ENCODE measurements at places on chromosomes 2 and 18.

DNA sequence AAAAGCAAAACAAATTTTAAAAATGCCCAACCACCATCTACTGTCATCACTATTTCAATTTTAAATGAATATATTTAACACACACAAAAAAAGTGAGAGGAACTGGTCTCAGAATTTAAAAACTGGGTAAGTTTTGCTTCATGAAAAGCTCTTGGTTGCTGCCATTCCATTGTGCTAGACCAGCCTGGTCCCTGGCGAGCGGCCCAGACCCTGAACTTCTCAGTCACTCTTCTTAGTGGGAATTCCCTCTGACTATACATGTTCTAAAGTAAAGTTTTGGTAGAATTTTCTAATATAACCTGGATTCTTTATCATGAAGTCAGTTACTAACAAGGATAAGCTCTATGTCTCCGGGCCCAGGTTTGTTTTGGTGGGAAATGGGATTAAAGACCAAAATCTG is 34.8 kb upstream of the TMEM177 start:
- peak; percentile 85 for DNase-seq

DNA sequence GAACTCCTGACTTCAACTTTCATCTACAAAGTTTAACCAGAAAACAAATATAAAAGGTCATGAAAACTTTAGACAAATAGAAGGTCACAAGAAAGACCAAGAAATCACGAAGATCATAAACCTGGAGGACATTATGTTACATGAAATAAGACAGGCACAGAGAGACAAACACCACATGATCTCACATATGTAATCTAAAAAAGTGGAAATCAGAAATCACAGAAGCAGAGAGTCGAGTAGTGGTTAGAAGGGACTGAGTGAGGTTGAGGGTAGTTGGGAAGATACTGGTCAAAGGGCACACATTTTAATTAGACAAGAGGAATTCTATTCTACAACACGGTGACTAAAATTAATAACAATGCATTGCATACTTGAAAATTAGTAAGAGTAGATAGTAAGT is 1.4 kb downstream of the GCFC2 start:
- no peak for DNase-seq

GRCh38 chr2:149627111-149627801 is 39.7 kb upstream of the MMADHC start:
- DNase-seq = no peak

GRCh38 chr2:10144771-10145518 is 22.4 kb downstream of the RRM2 start:
- DNase-seq = no peak

DNA sequence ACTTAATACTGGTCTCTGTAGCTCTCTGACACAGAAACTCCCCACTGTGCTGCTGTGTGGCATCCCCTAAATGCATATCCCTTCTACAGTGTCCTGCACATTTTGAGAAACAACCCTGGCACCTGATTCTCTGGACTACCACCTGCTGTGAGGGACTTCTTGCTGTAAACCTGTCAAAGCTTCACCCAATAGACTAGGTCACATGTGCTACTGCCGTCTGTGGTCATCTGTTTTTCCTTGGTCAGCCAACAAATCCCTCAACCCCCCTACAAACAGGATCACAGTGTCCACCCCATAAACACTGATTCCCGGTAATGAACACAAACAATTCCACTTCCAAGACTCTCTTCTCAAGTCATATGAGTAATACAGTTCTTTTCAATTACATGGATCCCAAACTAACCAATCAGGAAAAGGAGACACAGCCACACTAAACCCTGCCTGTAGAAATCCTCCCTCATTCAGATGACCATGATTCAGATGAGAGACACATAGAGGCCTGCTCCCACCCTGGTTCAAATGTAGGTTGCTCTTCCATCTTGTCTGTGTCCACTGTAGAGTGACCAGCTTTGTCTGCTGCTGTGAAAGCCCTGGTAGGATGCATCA is 1157.4 kb downstream of the RPIA start:
- DNase-seq = no peak

GRCh38 chr2:182280118-182280517 is 146.7 kb downstream of the PDE1A start:
- DNase-seq = peak; percentile 27

- no peak for DNase-seq
Measured at GRCh38 chr2:110796716-110797301, 64.4 kb downstream of the ACOXL start.

DNA sequence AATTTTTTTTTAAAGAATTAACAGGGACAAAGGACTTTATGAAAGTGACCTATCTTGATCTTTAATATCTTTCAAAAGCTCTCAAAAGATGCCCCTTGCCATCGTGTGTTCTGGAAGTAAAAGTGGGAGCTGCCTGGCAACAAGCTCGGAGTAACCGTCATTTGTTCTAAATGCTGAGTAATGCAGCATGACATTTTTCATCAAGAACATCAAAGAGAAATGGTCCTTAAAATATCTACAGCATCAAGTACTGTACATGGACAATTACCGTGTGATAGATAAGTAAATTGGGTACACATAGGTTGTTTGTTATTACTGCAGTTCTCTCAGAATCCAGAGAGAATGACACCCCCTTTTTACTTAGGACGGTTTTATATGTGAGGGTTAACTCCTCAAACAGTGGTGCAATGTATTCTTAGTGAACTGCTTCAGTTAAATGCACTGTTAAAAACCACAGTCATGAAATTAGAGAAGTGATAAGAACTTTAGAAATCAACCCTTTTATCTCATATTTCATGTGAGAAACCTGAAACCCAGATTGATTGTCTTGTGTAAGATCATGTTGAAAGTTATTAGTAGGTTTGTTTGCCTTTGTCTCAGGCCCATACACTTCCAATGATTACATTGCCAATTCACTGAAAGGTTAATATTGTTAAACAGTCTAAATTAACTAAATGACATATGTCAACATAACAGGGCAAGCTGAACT is 90.6 kb upstream of the HNMT start:
- DNase-seq = no peak

DNA sequence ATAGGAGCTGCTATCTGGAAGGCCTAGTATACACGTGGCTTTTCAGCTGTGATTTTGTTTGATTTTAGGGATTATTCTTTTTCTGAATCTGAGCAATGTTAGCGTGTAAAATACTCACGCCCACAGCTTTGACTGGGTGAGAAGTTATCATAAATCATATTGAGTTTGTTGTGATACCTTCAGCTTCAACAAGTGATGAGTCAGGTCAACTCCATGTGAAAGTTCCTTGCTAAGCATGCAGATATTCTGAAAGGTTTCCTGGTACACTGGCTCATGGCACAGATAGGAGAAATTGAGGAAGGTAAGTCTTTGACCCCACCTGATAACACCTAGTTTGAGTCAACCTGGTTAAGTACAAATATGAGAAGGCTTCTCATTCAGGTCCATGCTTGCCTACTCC is at the start of gene GKN1:
Gene GKN1 (plus strand): TSS at position 386 of the 400 bp plus-strand sequence. CDS start 42 bp downstream, outside the sequence.
- no peak for DNase-seq
